ENCODE measurements at places on chromosomes 1 and 21. TPM values are rescaled to one million over a fixed set of nuclear protein-coding genes. Genes with fewer than 3 reads are reported as not detected.

GRCh38 chr1:173451981-173452380 lies 25.2 kb upstream of the PRDX6 start:
- no peak for DNase-seq

GRCh38 chr1:166865926-166866325 lies 10.1 kb downstream of the TADA1 start:
- DNase-seq: no peak

GRCh38 chr1:8409606-8410005 lies 91.7 kb downstream of the SLC45A1 start:
- no peak for DNase-seq

- no peak for DNase-seq
These were observed 7.4 kb downstream of the SLC2A5 start for GRCh38 chr1:9062021-9062471.

DNA sequence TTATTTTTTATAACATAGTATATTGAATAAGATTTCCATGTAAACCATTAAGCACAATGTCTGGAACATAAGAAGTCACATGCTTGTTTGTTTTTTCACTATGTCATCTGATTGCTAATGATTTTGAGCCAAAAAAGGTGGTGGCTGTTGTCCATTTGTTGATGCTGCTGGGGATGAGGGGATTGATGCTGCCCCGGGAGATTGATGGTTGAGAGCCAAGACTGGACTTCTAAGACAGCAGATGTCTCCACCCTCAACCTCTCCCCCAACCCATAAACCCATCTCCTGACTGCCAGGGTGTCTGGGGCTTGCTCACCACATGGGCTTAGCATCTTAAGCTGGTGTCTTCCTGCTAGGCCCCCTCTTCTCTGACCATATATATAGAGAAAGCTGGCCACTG lies 35.8 kb upstream of the CD34 start:
- DNase-seq: no peak

DNA sequence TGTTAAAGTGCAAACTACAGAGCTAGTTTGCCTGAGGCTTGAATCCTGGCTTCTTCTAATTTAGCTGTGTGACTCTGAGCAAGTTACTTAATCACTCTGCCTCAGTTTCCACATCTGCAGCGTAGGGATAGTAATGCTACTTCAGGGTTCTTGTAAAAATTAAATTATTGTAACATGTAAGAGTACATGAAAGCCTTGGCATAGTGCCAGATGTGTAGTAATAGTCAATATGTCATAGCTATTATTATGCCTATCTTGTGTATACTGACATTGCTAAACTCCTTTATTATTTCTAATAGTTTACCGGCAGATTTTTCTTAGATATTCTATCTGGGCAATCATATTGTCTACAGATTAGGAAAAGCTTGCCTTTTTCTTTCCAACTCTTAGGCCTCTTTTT lies 6.8 kb upstream of the TADA1 start:
- DNase-seq: no peak

- no peak for DNase-seq
These were observed 15.1 kb downstream of the KCNC4 start for GRCh38 chr1:110225212-110225611.

- no peak for DNase-seq
These were observed 738.0 kb downstream of the PTPRU start for GRCh38 chr1:29974316-29974724.

DNA sequence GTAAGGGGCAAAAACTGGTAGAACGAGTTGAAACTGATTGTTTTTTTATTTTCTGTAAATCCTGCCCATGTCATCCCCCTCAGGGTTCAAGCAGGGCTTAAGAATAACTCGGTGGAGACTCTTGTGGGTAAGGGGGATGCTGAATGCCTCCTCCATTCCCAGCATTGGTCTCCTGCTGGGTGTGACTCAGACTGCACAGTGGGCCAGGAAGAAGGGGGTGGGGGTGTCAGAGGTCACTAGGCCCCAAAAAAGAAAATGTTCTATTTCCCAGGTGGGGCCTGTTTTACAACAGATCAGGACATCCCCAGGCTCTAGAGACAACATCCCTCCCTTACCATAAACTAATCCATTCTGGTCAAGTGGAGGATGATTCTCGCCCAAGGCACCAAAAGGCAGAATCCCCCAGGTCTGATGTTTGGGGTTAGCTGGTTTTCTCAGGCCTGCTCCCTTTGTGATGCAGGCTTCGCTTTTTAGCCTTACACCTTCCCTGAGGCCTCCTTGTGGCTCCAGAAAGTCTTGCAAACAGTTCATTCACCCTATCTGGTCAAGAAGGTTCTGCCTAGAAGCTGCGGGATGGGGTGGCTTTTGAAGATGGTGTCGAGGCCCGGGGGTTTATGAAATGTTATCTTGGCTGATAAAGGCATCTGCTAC lies 10.7 kb upstream of the GRHL3 start:
- DNase-seq: peak; percentile 14

DNA sequence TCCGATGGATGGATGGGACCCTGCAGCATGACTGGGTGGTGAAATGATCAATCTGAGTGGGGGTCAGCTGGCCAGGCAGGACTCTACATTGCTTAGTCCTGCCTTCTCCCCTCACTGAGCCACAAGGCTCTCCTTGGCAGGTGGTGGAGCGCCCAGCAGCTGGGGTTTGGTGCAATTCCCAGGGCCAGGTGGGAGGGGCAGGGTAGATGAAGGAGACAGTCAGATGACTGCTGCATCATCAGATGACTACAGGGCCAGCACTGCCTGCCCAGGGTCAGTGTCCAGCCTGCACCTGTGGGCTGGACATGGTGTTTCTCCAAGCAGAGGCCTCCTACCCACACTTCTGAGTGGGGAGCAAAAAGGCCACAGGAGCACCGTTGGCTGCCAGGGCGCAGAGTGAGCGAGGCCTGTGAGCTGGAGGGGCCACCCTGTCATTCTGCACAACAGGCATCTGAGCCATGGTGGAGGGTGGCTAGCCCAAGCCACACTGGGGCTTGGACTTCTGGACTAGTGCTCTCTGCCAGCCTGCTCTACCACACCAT lies 103.9 kb upstream of the EDN2 start:
- no peak for DNase-seq

DNA sequence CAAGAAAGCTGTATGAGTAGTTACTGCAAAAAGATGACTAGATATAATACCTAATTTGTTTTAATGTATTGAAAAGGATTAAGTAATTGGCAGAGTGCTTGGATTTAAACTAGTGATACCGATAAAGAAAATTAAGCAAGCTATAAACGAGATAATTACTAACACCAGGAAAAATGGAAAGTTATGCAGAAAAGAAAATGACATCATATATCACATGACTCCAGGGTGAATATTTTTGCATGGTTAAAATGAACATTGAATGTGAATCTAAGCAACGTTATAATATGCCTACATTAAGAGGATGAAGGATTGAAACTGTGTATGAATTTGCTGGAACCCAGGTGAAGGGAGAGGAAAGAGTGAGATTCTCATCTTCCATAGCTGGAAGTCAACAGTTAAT lies 644.4 kb downstream of the ADGRL2 start:
- no peak for DNase-seq

DNA sequence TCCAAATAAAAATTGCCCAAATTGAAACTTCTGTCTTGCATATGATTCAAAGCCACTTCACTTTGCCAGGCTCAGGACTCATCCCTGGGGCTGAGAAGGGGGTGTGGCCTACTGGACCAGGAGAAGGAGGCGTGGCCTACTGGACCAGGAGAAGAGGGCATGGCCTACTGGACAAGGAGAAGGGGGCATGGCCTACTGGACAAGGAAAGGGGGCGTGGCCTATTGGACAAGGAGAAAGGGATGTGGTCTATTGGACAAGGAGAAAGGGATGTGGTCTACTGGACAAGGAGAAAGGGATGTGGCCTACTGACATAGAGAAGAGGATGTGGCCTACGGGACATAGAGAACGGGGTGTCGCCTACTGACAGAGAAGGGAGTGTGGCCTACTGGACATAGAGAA lies 405.3 kb downstream of the RRAGC start:
- peak; percentile 34 for DNase-seq

GRCh38 chr1:20987831-20988825 lies 188.6 kb downstream of the EIF4G3 start:
- DNase-seq: no peak

DNA sequence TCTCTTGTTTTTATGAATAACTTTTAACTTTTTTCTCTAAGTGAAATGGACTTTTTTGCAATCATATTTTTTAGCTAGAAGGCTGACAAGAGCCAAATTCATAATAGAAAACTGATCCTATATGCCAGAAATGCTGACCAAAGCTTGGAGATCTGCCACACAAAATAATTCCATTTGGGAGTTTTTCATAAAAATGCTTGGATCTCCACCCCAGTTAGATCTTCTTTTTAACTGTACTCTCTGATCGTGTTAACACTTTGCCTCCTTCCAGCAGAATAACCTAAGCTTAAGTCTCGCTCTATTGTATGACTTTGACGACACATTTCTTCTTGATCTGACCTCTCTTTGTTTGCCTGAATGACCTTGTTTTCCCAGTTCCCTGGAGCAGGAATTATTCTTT lies 16.8 kb downstream of the FLG2 start:
- DNase-seq: no peak

Gene PAX7
- total RNA-seq: not detected

Gene COL11A1
- total RNA-seq: not detected
